ENCODE measurements at places on chromosomes 2 and 18.

- DNase-seq = peak; percentile 40
Observed at GRCh38 chr2:197311421-197312033, 947 bp upstream of the ANKRD44 start.

- peak; percentile 42 for DNase-seq
Observed at GRCh38 chr2:143431316-143431715, 302.1 kb downstream of the ARHGAP15 start.

- no peak for DNase-seq
Observed at GRCh38 chr2:117982376-117983033, 31.4 kb downstream of the CCDC93 start.

DNA sequence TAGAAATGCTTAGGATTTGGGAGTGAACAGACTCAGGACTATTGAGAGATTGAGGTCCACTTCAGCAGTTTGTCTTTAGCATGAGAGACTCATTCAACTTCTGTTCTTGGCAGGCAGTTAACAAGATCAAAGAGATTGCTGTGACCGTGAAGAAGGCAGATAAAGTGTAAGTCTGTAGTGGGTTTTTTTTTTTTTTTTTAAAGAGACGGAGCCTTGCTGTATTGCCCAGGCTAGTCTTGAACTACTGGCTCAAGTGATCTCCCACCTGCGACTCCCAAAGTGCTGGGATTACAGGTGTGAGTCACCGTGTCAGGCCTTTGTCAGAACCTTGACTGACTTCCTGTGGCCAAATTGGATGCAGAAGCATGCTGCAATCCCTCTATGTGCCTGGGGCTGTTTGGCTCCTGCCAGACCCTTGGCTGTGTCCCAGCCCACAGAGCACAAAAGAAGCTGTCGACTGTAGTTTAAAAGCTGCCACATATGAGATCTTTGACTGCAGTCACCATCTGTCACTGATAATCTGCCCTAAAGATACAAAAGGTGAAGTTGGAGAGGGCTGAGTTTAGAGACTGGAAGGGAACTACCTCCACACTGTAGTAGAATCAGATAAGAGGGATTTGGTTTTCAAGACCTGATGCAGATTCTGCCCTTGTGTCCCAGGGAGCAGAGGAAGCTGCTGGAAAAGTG lies 9.9 kb downstream of the CCT7 start:
- peak; percentile 71 for DNase-seq

DNA sequence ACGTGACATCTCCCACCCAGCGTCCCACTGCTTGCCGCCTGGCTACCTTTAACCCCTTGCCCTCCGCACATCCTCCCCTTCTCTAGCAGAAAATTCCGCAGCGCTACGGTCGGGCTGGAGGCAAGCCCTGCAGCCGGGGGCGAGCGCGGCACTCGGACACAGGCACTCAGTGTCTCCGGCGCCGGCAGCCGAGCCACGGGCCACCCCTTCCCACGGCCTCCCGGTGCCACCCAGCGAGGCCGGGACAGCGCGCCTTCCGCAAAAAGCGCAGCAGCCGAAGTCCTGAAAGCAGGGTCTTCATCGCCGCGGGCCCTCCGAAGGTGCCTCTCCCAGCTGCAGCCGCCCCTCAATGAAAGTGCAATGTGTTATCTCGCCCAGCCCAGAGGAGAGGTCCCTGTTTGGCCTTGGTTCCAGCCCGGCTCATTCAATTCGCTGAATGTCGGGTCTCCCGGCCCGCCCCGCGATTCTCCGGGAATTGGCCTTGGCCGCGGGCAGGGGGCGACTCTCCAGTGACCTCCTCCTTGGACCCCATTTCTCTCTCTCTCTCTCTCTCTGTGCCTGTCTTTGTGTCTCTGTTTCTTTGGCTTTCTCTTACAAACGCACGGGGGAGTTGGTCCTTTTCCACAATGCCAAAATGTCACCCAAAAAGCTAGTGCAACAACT lies 1.1 kb downstream of the DLGAP1 start:
- no peak for DNase-seq

DNA sequence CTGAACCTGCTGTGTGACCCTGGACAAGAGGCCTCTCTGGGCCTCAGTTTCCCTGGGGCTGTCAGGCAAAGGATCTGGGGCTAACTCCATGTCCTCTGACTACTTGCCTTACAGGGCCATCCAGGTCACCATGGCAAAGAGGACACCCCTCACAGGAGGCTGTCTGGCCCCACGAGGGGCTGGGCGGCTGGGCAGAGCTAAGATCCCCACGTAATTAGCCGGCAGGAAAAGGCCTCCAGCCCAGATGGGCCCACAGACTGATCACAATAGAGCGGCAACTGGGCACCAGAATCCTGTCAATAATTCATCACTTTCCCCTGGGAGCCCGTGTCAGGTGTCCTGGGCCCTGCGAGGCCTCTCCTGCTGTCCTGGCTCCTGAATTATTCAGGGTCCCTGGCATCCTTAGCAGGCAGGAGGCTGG lies 44.8 kb upstream of the OTOF start:
- no peak for DNase-seq

Data from astrocyte (in vitro differentiated cells and primary cell).